CD4-positive, alpha-beta memory T cell (primary cell): ENCODE measurements at places on chromosomes 6 and 20.

- DNase-seq, result no peak
Measured at GRCh38 chr20:35600176-35600992, 15.2 kb upstream of the SPAG4 start.

DNA sequence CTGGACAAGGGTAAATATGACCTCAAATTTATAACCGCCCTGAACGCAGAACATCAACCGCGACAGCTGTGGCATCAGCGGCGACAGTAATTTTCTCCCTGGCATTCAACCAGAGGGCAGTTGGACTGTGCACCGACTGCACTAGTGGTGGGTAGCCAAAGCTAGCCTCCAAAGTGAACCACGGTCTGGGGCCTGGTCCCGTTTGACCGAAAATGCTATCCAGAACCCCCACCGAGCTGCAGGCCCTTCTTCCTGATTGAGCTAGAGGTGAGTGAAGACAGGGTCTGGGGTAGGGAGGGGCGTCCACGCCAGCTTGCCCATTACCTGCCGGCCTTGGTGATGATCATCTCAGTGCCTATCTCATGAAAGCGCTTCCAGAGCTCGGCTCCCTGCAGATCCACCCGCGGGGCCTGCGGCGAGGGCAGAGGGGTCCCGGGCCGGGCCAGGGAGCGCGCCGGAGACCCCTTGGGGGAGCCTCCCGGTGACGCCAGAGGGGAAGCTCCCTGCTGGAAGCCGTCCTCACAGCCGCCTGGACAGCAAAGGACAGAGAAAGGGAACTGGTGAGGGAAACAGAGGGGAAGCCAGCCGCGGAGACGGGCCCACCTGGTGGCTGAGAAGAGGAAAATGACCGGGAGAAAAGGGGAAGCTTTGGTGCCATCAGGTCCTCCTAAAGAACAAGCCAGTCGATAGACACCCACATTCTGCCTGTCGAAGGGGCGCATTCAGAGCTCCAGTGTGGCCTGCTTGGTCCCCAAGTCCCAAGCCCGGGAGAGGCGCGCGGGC lies 2.0 kb downstream of the TBX18 start:
- no peak for DNase-seq

DNA sequence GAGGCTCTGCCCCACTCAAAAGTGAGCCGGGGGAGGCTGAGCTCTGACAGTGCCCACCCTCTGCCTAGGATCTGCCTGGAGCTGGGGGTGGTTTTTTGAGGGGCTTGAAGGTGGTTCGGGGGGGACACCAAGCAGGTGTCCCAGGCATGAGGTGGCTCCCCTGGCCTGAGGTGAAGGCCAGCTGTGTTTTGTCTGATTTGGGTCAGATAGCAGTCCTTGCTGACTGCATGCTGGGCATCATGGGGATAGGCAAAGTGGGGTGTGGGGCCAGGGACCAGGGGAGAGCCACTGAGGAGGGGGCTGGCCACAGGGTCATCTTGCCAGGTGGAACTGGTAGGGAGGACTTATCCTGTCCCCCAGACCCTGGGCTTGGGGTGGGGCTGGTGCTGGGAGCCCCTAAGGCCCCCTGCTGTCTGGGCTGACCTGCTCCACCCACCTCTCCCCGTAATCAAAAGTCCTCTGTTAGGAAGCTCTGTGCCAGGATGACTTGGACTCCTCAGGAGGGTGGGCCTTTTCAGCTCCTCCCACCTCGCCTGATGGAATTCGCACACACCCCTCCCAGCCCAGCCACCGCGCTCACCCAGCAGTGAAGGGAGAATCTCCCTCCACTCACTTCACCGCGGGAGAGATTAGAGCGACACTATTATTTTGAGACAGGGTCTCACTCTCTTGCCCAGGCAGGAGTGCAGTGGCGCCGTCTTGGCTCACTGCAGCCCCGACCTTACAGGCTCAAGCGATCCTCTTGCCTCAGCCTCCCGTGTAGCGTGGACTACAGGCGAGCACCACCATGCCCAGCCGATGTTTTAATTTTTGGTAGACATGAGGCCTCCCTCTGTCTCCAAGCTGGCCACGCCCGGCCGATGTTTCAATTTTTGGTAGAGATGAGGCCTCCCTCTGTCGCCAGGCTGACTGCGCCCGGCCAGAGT lies 1.5 kb upstream of the COL9A3 start:
- no peak for DNase-seq

DNA sequence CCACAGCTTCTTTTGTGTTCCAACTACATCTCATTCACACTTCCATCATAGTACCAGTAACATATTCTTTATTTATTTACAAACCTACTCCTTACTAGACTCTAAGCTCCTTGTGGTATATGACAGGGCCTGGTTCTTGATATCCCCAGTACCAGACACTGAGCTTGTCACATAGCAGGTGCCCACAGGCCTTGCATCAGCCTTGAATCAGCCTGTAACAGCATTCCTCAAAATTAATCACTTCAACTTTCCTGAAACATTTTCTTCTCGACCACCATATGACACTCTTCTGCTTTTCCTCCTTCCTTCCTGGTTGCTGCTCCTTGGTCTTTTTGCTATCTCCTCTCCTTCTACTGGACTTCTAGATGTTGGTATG lies 24.7 kb upstream of the SRPK1 start:
- DNase-seq, result no peak

- DNase-seq, result no peak
Measured at GRCh38 chr6:114138577-114139248, 167.8 kb upstream of the HDAC2 start.

DNA sequence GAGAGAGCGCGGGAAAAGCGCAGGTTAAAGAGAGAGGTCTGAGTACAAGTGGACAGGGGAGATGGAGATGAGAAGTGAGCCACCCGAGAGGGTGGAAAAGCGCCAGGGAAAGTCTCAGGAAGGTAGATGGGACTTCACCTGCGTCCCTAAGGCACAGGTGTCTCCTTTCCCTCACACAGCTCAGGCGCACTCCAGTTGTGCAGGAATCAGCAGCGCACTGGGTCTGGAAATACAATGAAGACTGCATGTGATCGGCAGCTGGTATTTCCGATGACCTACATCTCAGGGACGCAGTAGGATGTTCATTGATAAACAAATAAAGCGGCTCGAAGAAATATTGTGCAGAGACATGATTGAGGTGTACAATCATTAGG lies 432 bp upstream of the KHDRBS2 start:
- DNase-seq, result no peak

DNA sequence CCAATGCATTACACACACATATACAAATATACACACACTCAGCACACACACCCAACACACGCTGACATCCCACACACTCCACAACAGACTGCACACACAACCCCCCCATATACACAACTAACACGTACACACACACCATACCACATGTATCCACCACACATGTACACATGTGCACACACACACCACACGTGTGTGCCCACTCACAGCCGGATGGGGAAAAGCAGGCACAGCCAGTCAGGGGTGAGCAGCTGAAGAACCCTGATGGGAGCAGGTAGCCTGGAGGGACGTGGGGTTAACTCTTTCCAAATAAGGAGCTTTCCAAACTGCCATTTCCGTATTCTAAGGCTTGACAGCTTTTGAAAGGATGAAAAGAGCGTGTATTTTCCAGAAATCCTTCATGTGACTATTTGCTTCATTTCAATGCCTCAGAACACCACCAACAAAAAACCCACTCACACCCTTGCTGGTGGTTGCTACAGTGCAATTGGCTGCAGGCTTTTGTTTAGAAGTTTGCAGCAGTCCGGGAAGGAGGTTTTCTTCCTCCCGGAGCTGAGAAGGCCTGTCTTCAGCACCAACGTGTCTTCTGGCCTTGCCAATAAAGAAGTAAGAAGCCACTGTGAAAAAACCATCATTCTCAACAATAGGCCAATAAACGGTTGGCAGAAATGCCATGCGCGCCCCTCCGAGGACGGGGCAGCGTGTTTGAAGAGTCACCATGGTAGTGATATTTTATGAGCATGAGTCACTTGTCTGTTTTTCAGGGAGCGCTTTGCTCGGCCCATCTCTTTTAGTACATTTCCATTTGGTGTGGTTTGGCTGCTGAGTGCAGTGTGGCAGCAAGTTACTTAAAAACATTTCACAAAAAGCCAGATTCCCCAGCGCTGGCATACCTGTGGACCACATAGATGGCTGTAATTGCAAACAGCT lies 131.3 kb upstream of the GMDS start:
- no peak for DNase-seq

DNA sequence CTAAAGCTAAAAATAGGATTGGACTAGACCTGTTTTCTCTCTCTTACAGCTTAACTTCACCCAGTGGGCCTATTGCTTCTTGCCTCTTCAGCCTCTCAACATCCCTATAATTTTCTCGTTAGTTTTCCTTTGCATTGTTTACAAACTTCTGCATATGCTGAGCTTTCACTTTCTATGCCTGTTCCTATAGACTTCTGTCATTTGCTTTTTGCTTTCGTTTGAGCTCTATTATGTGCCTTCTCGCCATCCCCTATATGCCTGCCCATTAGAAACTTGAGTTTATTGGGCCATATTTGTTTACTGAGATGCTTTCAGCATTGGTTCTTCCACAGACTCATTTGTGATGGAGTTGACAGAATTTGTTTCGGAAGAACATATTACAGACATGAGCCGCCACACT lies 40.9 kb downstream of the NCOA7 start:
- peak; percentile 33 for DNase-seq

- no peak for DNase-seq
Measured at GRCh38 chr20:9186396-9186795, 117.5 kb downstream of the PLCB4 start.

DNA sequence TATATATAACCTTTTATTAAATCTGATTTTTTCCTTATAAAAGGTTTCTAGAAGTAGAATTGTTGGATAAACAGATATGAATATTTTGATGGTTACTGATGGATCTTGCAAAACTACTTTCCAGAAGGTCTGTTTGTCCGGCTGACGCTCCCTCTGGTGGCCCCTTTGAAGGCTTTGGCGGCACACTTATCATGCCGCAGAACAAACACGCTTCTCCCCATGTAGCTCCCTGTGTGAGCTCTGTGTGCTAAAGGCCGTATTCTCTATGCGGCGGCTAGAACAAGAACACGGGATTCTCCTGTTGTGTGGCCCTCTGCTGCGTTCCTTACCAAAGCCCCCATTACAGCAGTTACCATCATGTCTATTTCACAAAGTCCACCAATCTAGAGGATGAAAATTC lies 30.0 kb downstream of the PPP1R3G start:
- DNase-seq, result no peak

DNA sequence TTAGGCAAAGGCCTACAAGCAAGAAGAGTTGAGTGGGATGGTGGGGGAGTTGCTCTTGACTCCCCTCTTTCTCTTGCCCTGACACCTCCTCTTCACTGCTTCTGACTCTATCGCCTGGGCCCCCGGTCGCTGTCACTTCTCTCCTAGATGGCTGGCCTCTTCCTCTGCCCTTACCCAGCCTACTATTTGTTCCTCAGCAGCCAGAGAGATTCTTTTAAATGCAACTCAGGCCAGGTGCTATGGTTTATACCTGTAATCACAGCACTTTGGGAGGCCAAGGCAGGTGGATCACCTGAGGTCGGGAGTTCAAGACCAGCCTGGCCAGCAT lies 4.3 kb upstream of the PDYN start:
- no peak for DNase-seq

- peak; percentile 55 for DNase-seq
Measured at GRCh38 chr6:158213925-158214674, 46.0 kb downstream of the GTF2H5 start.

DNA sequence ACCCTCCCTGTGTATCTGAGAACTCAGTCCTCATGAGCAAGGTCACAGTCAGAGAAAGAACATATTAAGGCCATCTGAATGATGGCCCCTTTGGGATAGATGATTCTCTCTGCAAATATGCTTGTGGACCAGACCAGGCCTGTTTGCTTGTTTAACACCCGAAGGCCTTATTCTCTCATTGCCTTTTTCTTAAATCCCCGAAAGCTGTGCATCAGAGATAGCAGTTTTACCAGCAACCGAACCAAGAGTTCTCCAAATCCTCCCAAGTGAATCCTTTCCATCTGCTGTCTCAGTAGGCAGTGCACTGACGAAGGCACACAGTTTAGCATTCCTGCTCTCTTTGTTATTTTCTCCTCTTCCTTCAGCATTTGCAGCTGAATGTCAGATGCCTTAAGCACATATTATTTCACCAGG lies 79.8 kb downstream of the TRMT6 start:
- no peak for DNase-seq

DNA sequence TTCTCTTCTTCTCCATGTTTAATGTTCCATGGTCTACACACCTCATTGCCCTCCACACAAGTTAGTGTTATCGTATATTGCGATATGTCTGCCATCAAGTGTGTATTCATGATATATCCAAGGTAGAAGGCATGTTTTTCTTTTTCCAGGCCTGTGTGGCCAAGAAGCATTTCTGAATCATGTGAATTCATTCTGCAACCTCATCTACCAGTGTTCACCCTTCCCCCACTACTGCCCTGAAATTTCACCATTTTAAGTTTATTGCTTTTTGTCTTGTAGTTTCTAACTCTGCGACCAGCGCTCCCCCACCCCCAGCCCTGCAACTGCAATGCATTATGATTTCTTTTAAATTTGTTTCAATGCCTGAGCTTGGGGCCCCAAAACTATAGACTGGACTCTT lies 618.0 kb upstream of the FLRT3 start:
- DNase-seq, result no peak

- DNase-seq, result peak; percentile 43
Measured at GRCh38 chr6:127464881-127465459, 5.8 kb upstream of the KIAA0408 start.

- no peak for DNase-seq
Measured at GRCh38 chr6:11500008-11500407, 37.5 kb upstream of the TMEM170B start.

- DNase-seq, result no peak
Measured at GRCh38 chr6:134610411-134610810, 292.5 kb upstream of the SGK1 start.

DNA sequence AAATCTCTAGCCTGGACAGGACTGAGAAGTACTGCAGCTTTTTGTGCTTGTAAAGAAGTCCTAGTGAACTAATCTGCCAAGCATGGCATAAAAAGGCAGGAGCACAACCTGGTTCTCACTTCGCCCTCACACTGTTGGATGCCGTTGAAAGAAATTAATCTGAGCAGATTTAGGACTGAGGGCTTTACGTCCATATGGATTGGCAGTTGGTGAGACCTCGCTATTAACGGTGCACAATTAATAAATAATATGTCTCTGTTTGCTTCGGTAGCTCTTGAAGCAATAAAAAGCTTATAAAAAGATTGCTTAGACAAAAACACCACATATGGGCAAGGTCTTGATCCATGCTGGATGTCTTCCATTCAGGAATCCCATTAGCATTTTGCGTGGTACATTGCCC lies 185.6 kb upstream of the EPHA7 start:
- no peak for DNase-seq

GRCh38 chr6:126812010-126812409 lies 306.5 kb upstream of the RSPO3 start:
- no peak for DNase-seq

DNA sequence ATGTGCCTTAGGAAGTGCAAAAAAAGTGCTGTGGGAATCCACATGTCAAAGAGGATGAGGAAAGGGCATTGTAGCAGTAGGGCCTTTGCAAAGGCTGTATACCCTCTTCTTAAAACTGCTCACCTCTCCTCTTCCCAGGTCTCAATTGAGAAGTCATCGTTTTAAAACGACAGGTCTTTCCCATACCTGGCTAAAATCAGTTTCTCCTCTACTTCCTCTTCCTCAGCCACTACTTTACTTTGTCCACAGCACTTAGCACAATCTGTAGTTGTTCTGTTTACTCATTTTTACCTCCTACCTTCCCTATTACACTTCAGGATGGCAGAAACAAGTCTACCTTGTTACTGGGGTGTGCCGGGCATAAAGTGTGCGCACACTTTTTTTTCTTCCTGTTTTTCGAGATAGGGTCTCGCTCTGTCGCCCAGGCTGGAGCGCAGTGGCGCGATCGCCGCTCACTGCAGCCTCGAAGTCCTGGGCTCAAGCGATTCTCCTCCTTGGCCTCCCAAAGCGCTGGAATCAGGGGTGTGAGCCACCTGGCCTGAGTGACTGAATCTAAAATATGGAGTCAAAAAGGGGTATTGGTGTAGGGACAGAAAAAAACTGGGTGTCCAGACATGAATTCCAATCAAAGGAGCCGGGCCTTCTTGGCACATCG lies 9.8 kb upstream of the ELOVL5 start:
- no peak for DNase-seq
